ENCODE measurements at places on chromosomes 1 and 21.
A peak's percentile ranks its signal among the peaks of the same experiment; 100 is the strongest.

DNA sequence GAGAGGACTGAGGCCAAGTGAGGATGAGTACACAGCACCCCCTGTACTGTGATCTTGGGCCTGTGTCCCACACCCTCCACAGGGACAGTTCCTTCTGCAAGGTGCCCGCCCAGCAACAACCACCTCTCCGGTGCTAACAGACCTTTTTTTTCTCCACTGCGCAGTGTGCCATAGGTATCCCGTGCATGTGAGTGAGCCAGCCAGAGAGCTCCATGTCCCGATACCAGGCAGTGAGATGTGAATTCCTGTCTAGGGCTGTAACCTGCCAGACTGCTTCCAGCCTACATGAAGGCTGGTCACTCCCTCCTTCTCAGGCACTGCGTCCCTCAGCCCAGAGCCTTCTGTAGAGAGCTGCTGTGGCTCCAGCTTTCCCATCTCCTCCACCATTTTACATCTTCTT, 56.9 kb downstream of the PCBP3 start:
- no peak for DNase-seq

DNA sequence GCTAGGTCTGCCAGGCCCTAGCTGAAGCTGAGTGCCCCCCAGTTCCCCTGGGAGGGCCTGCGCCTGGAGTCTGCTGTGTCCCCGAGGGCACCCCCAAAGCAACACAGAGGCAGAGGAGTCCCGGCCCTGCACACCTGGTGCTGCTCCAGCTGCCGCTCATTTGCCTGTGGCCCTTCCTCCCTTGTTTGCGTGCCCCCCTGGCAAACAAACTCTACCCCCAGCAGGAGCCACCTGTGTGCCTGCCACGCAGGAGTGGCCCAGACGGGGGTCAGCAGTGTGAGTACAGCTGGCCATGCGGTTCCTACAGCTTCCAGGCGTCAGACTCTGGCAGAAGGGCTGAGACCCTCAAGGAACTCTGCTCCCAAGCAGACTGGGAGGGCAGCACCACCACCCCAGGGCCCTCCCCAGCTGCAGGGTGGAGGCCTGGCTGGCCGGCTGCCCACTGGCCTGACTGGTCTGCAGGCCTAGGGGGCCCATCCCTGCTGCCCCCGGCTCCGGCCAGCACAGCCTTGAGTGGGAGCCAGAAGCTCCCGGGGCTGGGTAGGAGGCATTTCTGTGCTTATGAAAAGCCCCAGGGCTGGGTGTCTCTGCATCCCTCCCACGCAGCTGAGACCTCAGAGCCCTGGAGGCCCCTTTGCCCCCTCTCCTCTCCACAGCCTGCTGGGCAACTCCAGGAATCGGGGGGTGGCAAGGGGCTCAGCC, 563 bp upstream of the TAS1R3 start:
- no peak for DNase-seq

DNA sequence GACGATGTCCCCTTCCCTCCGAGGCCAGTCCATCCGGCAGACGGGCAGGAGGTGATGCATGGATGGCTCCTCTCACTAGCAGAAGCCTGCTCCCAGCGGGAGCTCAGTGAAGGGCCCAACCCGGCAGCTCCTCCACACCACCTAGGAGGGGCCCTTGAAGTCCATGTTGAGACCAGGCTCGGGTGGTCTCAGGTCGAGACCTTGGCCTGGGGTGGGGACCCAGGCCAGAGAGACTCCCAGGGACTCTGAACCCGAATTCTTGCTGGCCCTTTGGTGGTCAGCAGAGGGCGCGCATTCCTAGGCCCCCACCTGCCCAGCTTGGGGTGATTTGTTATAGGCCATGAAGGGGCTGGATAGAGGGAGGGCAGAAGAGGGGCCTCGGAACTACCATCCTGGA, 642 bp upstream of the NT5C1A start:
- DNase-seq = no peak

- DNase-seq = no peak
Measured at GRCh38 chr1:94778808-94779207, 41.3 kb upstream of the SLC44A3 start.

GRCh38 chr1:185560760-185561159, 173.4 kb upstream of the HMCN1 start:
- no peak for DNase-seq

- DNase-seq = peak; percentile 73
Measured at GRCh38 chr1:39609618-39610331, 29.7 kb downstream of the HEYL start.

Measured in activated T-cell treated with anti-CD3 and anti-CD28 coated beads for 1 hour (primary cell).